ENCODE measurements at places on chromosomes 5 and 9. TPM values are rescaled to one million over a fixed set of nuclear protein-coding genes. Genes with fewer than 3 reads are reported as not detected.

DNA sequence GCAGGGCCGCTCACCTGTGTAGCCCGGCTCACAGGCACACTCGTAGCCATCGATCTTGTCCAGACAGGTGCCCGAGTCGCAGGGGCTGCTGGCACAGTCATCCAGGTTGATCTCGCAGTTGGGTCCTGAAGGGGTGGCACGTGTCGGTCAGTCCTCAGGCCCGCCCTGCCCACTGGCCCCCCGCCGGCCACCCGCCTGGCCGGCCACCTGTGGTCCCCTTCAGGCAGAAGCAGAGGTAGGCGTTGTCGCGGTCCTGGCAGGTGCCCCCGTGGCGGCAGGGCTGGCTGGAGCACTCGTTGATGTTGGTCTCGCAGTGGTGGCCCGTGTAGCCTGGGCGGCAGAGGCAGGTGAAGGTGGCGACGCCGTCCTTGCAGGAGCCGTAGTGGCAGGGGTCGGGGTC, 30.6 kb downstream of the NOTCH1 start:
- DNase-seq = no peak

DNA sequence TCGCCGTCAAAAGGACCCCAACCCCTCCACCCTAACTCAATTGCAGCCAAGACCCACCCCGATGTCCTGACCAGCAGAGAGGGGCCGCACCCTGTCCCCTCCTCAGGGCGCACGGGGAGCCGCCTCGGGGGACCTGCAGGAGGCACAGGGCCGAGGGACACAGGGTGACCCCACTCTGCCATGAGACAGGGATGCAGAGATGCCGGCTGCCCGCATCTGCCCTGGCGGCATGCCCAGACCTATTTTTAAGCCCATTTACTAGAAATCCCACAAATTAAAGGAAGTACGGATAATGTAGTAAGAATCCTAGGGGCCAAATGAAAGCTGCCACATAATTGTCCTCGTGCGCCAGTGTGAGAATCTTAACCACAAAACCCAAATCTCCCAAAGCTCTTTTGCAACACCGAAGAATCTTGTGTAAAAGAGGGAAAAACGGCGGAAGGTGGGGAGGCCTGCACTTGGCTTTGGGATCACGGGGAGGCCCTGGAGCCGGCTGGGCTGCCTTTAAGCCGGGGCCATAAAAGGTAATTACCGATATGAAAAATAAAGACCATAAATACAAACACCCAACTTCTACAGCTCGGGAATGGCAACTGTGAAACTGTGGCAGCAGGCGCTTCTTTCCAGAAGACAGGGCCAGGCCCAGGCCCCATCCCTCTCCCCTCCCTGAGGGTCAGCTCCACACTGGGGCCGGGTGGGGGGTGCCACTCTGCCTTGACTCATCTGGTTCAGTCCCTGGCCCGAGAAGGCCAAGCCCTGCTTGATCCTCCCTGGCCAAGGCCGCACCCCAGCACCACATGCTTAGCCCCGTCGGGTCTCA, 35.0 kb downstream of the NACC2 start:
- DNase-seq = no peak

GRCh38 chr9:106779796-106780195, 83.2 kb upstream of the ZNF462 start:
- no peak for DNase-seq

- peak; percentile 85 for DNase-seq
These were observed 568.1 kb upstream of the WWC1 start for GRCh38 chr5:167723254-167723871.

DNA sequence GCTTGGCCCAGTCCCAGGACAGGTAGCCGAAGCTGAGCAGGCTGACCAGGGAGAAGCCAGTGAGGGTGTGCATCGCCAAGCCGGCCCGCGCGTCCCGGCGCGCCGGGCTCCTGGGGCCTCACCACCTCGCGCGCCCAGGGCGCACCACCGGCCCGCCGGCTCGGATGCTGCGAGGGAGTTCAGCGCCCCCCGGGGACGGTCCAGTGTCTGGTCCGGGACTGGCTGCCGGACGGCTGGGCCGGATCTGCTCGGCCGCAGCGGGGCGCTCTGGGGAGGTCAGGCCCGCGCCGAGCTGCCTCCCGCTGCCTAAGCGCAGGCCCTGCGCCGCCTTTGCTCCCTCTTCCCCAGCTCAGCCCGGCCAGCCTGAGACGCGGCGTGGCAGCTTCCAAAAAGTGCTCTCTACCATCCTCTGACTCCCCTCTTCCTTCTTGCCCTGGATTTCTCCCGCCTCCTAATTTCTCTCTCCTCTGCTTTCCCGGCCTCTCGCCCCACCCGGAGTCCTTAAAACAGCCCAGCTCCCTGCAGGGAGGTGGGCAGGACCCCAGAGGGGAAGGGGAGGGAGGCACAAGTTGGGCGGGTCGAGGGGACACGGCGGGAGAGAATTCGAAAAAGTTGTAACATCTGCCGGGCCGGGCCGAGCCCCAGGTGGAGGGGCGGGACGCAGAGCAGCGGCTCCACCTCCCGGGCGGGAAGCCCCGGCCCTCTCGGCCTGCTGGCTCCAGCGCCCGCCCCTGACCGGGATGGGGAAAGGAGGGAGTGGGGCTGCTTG, at the start of gene ARSI:
TSS of gene ARSI (minus strand) at position 605 of the 769 bp plus-strand sequence. CDS start at position 73, 532 bp downstream.
- DNase-seq = peak; percentile 65

GRCh38 chr5:61477788-61478187, 145.7 kb downstream of the ZSWIM6 start:
- no peak for DNase-seq

GRCh38 chr5:150846654-150847333, 473 bp downstream of the IRGM start:
- DNase-seq = peak; percentile 85

- no peak for DNase-seq
These were observed 13.7 kb upstream of the MTAP start for GRCh38 chr9:21788752-21789151.

GRCh38 chr5:96835791-96836191, 28.0 kb upstream of the ERAP1 start:
- DNase-seq = no peak

Gene PCDHB13
- 9.3 TPM for polyA plus RNA-seq

Gene MCC
- polyA plus RNA-seq = 33.2 TPM

DNA sequence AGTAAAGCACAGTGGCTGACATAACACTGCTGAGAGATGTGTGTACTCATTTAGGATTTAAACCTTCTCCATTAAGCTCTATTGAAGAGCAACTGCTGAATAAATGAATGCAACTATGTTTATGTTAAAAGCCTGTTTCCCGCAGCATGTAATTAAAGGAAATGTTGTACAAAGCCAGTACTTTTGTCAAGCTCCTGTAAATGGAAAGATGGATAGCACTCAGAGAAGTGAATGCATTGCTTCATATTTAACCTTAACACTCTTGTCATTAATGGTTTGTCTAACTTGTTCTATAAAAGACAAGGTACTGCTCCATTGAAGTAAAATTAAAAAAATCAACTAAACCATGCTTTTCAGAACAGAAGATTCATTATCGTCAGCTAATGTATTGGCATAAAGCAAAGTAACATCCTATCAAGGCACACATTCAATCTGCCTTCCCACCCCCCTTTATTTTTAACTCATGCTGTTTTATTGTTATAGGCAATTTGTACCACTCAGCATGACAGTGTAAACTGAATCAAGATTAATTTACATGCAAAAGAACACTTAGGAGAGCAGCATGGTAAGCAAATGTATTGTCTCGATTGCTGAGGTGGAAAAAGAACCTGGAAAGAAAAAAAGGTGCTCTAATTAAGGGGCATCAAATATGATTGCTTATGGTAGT, 240.9 kb upstream of the TBCA start:
- DNase-seq = no peak

Gene TAF11L5
- not detected for polyA plus RNA-seq

GRCh38 chr9:13744261-13744901, 464.9 kb upstream of the MPDZ start:
- peak; percentile 21 for DNase-seq

- DNase-seq = no peak
These were observed 11.9 kb upstream of the C5orf46 start for GRCh38 chr5:147918101-147918685.

- no peak for DNase-seq
These were observed 65.9 kb downstream of the IPPK start for GRCh38 chr9:92603990-92604389.

DNA sequence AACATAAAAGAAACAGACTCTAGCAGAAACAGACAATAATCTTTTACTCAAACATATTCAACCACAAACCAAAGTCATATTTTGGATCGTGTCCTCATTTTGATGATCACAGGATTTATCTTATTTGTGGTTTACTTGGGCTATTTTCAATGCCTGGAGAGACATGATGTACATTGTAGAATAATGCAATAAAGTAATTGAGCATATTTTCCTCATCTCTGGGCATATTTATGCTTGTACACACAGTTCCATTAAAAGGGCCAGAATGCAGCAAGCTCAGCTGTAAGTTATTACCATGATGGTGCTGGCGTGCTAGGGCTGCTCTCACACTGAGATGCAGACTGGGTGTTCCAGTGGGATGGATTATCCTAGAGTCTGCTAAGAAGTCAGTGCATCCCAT, 456.7 kb downstream of the TLE4 start:
- DNase-seq = peak; percentile 4

Gene OLFM1
- polyA plus RNA-seq = 3.3 TPM

Gene ATP10B
- 0.70 TPM for polyA plus RNA-seq

GRCh38 chr5:124888050-124888506, 141.6 kb upstream of the ZNF608 start:
- no peak for DNase-seq

DNA sequence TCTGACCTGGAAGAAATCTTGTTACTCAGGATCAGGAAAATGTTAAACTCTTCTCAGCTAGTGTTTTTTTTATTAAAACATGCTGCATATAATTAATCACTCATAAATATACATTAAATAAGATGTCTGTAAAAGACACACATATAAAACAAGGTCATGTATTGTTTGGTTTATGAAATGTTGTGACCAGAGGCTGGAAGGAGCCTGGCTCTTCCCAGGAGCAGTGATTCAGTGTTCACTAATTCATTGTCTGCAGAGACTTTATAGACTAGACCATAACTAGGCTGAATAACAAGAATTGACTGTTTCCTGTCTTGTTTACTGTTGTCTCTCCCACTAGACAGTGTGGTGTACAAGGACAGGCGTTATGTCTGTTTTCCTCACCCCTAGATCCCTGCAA, 49.1 kb upstream of the ANKRD55 start:
- no peak for DNase-seq

Gene OR1J2
- polyA plus RNA-seq = not detected

Gene C5orf34
- 8.4 TPM for polyA plus RNA-seq

DNA sequence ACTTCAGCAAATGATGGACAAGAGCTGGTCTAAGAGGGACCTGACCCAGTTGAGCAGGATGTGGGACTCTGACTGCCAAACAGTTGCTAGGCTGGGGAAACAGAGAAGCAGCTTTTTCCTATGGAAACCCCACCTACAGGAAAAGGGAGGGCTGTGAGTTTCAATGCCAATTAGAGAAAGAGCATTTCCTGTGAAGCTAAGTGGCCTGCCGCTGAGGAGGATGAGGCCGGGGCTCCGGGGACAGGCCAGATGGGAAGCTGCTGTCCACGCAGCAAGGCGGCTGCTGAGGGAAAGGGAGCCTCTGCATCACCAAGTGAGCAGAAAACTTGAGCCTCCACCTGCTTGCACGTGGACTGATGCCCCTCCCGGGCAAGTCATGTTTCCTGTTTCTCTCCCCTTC, at the start of gene PCDH12:
TSS of gene PCDH12 (minus strand) at position 90 of the 400 bp plus-strand sequence. CDS start 351 bp downstream, outside the sequence.
- peak; percentile 63 for DNase-seq

- DNase-seq = no peak
These were observed 18.2 kb downstream of the RIOK2 start for GRCh38 chr5:97164846-97165245.

GRCh38 chr5:151221574-151221973, 2.3 kb downstream of the CCDC69 start:
- DNase-seq = no peak

Gene ST8SIA4
- polyA plus RNA-seq = 6.5 TPM

- no peak for DNase-seq
These were observed 191.8 kb downstream of the MEF2C start for GRCh38 chr5:88691230-88691582.

GRCh38 chr9:79621916-79622575, 50.3 kb downstream of the TLE4 start:
- DNase-seq = no peak

Gene FOXD4L5
- polyA plus RNA-seq = 0.27 TPM

DNA sequence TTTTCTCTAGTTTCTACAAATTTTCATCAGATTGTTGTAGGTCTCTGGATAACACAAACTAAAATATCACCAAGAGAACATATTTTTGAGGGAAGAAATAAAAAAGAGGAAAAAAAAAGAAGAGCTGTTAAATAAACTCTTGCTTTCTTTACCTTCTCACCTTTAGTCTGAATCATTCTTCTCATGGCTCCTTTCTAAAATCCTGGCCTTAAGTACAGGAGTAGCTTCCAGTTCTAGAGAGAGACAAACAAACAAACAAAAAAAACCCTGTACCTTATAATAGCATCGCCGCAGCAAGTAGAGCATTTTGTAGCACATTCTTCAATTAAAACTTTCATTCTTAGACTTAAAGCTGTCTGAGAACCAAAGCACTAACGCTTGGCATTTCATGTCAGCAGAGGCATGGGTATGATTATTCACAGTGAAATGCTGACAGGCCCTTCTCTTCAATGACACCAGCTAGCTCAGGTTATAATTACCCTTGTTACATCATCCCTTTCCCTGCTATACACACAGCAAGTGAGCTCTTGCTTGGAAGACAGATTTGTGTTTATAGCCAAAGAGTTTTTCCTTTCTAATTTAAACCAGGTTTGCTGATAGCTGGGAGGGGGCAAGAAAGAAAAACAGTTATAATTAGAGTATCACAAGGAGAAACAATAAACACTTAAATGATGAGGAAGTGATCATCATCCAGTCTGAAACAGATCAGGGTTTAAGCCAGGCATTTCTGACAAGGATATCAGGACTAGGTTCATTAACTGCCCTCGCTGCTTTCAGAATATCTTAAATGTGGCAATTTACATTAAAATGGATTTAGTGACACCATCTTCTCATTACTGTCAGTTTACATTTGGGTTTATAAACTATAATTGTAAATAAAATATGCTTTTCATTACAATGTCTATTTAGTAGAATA, 510.9 kb upstream of the ZNF608 start:
- DNase-seq = no peak

DNA sequence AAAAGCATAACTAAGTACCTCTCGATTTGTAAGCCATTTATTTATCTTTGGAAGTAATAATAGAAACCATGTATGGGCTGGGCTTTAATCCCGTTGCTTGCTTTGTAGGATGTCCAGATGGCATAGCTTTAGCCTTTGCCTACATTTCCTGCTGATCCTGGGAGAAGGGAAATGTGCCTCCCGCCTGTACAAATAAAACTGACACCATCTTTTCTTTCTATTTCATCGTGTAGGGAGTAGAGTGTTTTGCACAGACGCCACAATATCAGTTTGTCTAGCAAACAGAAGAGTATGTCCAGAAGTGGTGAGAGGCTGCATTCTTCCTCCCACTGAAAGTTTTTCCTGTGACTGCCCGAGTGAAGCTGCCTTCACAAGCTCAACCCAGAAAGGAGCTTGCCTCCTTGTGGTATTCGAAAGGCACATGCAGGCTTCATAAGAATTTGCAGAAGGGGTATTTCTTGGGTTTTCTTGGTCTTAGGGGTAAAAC, 24.7 kb upstream of the TJP2 start:
- DNase-seq = no peak

DNA sequence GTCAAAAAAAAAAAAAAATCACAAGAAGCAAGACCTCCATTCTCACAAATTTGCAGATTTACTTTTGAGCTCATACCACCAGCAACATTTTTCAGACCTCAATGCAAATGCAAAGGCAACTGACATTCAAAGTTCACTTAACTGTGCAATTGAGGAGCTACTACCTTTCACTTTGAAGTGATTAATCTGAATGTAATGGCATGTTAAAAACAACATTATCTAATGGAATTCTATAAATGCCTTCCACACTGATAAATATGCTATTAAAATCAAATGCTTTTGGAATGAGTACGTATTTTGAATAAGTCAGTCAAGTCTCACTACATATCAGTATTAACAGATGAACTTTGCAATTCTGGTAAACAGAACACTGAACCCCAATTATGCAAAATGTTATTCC, 32.3 kb downstream of the UBQLN1 start:
- no peak for DNase-seq
